ENCODE measurements at places on chromosomes 5 and 9.

DNA sequence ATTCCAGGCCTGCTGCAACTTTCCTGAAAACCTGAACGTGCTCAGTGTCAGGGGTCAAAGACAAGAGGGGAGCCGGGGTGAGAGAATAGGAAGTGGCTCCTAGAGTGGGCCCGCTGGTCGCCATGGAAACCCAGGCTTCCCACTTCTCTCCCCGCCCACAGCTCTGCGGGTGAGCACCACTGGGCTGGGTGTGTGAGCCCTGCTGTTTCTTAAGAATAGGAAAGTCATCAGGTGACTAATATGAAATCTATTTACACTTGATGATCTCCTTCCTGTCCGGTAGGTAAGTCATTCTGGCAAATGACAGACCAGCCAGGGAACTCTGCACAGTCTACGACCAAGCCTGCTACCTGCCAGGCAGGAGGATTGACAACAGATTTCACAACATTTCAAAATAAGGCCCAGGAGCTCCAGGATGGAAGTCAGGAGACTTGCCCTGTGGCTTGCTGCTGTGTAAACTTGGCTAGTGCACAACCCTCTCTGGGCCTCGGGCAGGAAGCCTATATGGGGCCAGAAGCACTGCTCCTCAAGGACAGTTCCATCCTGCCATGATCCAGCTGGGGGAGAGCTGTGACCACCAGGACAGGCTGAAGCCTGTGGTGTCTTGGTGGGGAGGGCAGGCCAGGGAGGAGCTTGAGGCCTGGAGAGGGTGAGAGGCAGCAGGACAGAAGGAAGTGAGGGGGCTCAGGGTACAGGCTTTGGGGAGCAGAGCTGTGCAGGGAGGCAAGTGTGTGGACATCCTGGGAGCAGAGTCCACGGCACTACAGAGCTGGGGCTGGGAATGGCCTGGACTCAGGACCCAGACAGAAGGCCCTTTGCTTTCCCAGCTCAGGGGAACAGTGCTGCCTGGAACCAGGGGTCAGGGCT lies 60.6 kb downstream of the SHB start:
- DNase-seq: no peak

DNA sequence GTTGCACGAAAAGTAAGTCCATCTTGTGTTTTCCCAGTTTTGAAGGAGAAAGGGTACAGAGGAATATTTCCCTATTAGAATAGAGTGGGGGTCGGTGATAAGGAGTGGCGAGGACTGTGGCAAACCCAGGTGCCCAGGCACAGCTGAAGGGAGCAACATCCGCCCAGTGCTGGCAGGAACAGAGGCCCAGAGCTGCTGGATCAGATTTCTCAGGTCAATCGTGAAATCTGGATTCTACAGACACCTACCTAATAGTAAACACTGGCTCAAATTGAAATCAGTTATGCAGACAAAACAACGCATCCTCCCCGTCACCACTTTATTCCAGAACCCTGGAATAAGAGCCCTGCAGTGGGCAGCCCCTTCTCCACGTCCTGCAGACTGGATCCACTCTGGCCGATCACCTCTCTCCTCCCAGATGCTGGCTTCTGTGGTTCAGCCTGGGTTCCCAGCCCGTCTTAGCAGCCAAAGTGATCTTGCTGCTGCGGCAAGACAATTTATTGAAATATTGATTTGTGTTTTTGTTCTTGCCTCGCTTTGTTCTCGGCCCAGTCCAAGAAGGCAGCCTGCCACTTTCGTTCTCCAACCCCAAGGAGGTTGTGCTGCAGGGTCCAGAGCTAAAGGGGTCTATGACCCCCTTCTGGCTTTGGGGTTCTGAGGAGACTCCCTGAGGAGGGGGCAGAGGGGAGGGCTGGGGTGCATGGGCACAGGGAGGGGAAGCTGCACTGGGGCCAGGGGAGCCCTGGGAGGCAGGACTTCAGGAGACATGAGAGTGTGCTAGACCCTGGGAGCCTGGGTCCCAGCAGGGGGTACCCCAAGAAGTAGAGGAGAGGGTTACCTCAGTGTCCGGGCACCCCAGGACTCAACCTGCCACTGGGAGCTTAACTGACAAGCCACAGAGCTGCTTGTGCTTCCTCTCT lies 103.3 kb downstream of the ZNF354C start:
- no peak for DNase-seq

DNA sequence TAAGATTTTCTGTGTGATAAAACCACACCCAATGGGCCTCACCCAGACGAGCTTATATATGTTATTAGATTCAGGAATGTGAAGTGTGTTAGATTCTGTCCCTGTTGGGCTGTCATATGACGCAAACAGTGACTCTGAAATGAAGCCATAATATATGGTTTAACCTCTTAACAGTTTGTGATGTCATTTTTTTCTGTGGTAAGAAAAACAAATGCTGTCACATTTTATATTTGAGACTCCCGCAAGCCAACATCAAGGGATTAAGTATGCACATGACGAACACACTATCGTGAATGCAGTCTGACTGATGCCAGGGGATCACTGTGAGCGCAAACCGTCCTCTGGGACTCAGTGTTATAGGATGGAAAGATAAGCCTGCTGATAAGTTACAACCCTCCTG lies 321.7 kb downstream of the SH3GL2 start:
- DNase-seq: no peak

GRCh38 chr5:96565582-96566265 lies 96.5 kb upstream of the CAST start:
- DNase-seq: no peak

GRCh38 chr9:25918761-25919160 lies 240.5 kb upstream of the TUSC1 start:
- no peak for DNase-seq

DNA sequence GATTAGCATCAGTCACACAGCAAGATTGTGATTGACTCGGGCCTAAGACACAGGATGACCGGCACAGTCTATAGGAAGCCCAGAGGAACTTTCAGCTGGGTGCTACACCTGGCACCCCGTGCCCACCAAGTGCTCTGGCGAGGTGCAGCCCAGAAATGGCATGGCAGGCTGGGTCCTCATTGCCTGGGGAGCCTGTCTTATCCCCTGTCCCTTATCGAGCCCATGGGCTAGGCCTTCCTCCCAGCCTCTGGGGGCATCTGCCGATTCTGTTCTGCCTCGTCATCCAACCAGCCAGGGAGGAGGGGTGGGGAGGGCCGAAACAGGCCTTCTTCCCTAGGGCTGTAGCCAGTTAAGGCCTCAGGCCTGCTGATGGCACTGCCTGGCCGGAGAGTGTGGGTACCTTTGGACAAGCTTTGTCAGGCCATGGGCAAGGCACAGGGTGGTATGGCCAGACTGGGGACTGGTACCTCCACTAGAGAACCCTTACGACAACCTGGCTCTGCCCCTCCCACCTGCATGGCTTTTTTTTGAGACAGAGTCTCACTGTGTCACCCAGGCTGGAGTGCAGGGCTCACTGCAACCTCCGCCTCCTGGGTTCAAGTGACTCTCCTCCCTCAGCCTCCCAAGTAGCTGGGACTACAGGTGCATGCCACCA lies 1.6 kb downstream of the GRK6 start:
- DNase-seq: no peak

- no peak for DNase-seq
Observed at GRCh38 chr9:26770821-26771220, 121.8 kb downstream of the CAAP1 start.

- DNase-seq: no peak
Observed at GRCh38 chr9:108838017-108838416, 17.8 kb downstream of the ACTL7B start.

DNA sequence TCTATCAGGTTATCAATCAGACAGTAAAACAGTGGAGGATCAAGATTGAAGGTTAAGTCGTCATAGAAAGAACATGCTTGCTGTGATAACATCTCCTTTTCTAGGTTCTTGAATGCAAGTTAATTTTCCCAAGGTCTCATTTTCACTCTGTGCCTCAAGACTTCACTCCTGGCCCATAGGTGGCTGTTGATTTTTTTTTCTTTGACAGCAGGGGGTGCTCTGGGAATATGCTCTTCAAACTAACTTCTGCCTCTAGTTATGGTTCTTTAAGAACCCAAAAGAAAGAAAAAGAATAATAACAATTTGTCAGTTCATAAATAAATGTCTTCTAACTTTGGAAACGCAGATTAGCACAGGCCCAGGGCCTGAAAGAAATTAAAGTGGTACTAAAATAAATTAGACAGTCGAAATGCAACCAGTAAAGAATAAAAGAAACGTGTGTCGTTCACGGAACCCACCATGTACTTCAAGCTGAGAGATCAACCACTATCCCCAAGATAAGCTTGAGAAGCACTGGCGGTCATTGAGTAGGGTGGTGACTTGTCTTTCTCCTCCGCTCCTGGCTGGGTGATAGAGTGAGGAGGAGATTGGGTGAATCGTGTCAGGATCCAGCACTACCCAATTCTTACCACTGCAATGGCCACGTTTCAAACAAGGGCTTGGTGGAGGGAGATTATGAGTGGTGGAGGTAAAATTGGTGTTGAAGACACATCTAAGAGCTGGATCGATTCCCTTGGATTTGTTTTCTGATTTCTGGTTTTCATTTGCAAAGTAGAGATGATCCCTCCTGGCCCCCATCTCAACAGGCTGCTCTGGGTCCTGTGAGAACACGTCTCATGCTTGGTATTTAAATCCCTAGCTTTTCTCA lies 93.4 kb upstream of the IRX4 start:
- DNase-seq: no peak

GRCh38 chr5:95798048-95798447 lies 24.5 kb downstream of the GLRX start:
- no peak for DNase-seq

DNA sequence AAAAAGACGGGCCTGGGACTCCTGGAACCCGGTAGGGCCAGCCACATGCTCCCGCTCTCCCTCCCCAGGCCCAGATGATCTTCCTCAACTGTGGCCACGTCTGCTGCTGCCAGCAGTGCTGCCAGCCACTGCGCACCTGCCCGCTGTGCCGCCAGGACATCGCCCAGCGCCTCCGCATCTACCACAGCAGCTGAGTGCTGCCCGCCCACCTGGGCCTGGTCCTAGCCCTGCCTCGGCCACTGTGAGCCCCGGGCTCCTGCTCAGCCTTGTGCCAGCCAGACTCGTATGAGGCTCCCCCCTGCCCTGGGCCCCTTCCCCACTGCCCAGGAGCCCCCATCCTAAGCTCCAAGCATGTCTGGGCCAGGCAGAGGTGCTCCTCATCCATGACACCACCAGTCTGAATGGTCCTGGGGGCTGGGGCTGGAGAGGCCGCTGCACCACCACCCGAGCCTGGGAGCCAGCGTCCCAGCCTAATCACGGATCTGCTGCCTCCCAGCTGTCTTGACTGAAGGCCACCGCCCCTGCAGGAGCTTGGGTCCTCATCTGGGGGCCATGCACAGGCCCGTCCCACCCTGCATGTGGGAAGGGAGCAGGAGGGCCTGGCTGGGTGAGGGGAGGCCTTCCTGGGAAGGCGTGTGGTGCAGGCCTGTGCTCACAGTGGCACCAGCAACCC lies 51.5 kb downstream of the LRSAM1 start:
- DNase-seq: no peak

- DNase-seq: no peak
Observed at GRCh38 chr9:71767163-71767775, 1.0 kb downstream of the CEMIP2 start.

GRCh38 chr5:84290161-84290560 lies 94.5 kb downstream of the EDIL3 start:
- DNase-seq: no peak

DNA sequence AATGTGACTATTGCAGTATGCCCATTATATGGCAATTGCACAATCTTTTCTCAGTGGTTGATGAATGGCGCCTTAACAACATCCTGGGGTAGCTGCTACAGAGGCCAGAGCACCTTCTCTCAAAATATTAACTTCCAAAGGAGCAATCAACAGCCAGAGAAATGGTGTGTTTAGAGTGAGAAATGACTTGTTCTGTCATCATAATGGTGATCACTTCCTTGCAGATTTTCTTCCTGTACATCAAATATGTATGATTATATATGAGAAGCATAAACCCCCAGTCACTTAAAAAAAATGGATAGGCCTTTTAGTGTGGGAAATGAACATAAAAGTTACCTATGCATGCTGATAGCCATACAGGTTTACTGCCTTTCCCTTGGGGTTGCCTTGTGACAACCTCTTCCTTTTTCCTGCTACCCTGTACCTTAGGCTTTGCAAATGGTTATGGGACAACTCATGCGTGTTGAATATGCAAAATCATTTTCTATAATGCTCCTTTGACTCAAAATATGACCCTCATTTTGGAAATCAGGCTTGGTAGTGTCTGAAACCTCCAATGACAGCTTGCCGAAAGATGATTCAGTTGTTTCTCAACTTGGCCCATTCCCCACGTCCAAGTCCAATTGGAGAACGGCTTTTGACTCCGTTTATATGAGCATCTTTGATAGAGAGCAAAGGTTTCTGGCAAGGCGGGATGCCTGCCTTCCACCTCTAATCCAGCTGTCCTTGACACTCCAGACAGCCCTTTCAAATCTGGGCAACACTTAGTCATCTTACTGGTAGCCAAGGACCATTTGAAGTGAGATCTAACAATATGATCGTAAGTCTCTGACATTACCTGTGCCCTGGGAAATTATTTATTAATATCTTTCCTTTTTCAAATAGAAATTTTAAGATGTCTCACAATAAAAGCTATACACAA lies 69.3 kb downstream of the SLC1A1 start:
- no peak for DNase-seq

DNA sequence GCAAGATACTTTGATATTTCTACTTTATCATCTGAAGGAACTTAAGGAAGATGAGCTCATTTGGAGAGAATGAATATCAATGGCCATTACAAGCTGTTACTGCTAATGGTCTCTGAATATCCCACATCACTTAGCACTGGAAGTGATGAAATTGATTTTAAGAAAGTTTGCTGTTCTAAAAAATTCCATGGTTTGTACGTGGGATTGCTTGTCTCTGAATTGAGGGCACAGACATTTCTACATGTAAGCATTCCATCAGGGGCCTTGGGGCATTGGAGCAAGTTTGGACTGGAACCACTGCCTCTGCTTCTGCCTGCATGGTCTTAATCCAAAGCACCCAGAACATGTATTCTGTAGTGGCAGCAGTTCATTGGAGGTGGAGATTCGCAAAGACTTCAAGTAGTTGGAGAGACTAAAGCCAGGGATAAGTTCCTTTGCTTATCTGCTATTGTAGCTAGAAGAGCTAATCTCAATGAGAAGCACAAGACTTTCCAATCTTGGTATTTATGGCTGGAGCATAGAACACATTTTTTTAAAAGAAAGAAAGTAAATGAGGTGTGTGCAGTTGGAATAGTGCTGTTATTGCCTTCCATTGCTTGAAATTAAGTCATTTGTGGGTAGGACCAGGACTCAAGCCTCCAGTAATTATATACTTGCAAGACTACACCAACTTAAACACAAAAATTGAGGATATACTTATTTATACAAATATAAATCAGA lies 424.2 kb downstream of the SPATA31D1 start:
- DNase-seq: no peak
